ENCODE measurements at places on chromosomes 7 and 10.

- no peak for DNase-seq
Observed at GRCh38 chr10:63618552-63618951, 97.4 kb downstream of the REEP3 start.

DNA sequence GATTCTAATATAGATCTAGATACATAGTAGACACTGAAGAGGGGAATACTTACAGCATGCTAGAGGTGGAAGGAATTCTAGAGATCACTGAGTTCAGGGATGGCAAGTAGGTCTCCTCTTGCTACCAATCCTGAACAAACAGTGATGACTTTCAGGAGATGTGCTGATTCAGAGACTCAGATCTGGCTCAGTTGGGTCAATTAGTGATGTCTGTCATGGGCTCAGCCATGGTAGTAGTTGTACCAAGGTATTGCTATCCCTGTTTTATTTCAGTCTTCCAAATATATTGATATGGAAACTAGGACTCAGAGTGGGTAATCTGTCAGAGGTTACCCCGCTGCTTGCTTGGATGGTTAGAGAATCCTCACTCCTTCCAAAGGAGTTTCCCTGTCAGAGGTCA lies 38.5 kb downstream of the UNC5B start:
- no peak for DNase-seq

GRCh38 chr10:100528921-100529474 lies 673 bp downstream of the NDUFB8 start:
- DNase-seq: no peak

DNA sequence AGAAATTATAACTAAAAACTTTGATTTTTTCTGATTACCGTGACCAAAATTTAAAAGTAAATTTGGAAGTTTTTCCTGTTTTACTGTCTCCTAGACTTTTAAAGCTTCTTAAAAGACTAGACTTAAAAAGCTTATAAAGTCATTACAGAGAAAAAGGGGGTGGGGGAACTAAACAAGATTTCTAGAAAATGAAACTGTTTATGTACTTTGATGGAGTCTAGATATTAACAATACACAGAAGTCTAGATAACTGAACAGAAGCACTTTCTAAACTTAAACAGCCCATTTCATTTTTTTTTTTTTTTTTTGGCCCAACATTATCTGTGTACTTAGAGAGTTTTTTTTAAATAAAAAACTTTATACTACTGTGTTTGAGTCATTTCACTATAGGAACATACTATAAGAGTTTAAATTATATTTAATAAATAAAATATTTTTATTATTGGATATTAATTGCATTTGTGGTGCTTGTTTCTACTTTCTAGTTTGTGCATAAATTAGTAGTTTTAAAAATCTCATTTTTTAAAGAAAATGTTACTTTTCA lies 98.5 kb downstream of the PHTF2 start:
- DNase-seq: no peak

DNA sequence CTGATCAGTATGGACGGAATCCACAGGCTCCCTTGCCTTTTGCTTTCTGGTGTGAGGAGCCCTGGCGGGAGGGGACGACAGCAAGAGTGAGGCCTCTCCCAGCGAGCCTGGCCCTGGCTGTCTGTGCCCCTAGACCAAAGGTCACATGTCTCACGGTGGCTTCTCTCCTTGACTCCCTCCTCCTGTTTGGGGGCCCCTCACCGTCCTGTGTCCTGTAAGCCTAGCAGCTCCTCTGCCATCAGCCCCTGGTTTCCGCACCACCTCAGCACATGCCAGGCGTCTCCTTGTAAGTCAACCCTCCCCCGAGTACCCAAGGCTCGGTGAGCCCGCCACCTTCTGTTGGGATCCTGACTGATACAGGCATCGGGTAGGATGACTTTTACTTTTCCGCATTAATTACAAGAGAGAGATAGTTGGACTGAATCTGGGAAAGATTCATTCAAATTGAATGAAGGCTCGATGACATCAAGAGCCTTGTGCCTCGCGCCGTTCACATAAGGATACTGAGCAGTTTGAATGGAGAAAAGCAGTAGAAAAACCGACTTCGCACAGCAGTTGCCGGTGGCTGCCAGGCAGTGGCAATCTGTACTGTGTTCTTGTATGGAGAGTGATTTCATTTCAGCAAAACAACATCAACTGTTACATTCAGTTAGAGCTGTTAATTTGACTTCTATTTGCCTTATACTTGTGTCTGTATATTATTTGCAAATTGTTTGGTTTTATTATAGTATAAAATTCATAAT lies 119.8 kb downstream of the XRCC2 start:
- no peak for DNase-seq

DNA sequence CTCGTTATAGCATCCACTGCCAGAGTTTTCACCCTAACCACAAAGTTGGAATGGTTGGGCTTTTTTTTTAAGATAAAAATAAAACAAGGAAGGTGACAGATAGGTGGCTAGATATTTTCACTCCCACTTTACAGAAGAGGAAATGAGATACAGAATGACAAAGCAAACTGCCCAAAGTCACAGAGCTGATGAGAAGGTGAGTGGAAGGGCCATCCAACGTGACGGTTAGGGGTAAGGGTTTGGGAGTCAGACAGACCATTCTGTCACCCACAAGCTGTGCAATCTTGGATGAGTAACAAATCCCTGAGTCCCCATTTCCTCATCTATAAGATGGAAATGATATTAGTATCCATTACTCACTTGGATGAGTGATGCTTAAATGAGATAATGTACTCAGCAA lies 106.9 kb upstream of the PDLIM1 start:
- no peak for DNase-seq

DNA sequence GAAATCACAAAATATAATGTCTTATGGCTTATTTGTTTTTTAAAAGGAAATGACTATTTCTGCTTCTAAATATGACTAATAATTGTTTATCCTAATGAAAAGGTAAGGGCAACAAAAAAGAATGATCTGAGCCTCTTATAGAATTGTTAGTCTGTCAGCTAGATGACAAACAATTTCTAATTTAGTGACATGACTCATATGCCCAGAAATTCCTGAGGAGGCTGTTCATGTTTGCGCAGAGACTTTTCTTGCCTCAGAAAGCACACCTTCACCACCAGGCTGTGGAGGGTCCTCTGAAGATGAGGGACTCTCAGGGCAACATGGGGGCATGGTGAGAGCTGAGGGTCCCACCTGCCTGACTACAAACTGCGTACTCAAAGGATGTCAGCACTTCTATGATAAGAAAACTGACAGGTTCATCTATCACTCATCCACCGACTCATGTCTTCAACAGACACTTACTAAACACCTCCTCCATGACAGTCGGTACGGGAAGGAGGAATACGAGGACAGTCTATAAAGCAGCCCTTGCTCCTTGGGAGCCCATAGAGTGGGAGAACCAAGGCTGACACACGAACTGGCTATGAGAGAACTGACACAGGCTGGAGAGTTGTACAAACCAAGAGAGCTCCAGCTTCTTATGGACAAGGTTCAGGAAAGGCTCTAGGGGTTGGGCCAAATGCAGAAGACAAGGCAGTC lies 102.0 kb downstream of the PKD1L1 start:
- no peak for DNase-seq

GRCh38 chr10:30176776-30177533 lies 117.6 kb upstream of the JCAD start:
- no peak for DNase-seq

DNA sequence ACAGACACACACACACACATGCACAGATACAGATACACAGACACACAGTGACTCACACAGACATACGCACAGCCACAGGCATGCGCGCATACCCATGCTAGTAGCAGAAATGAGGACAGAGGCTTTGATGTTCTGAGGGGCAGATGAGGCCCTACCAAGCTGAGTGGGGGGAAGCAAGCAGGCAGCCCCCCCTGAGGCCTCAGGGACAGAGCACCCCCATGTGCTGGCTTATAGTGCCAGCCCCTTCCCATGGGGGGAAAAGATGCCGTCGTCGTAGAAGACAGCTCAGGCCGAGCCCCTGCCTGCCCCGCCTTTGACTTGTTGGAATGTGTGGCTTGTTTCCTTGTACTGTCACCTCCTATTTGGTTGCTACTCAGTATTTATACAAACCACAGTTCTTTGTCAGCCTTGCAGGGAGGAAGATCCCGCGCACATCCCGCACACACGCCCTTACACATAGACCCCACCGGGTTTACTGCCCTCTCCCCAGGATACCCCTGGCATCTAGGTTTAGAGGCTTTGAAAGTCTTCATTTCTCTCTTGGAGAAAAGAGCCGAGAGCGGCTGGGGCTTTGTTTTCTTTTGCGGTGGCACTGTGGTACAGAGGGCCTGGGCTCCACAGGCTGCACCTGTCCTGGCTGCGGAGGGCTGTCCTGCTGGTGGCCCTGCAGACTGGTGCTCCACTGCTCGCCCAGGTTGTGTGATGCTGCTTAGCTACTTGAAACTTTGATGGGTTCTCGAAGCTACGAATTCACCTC lies 112.5 kb downstream of the DOCK1 start:
- no peak for DNase-seq

DNA sequence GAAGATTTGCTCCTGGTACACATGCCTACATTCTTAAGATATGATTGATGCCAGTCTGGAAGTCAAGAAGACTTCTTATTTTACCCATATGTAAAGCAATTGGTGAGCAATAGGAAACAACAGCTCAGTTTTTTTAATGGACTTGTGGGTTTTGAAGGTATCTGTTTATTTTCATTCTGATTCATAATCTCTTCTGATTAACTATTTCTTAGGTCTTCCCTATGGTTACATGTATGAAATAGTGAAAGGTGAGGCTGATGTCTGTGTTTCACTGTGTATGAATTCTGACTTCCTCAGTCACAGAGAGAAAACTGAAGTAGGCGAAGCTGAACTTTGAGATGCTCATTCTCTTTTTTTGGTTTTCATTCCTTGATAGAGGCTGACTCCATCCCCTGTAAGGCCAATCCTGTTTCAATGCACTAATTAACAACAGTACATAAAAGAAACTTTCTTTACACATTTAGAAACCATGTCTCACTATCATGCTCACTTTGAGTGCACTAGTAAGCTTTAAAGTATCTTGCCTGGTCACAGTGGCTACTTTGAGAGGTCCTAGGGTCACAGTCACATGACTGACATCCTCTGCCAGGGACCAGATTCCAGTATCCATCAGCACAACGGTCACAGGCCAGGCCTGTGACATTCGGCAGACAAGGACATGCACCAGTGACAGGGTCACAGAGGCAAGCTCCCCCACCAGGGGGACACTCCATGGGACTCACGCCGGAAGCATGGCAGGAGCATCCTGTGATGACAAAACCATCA lies 59.5 kb upstream of the LAMB1 start:
- no peak for DNase-seq

GRCh38 chr10:61733358-61733940 lies 70.7 kb downstream of the CABCOCO1 start:
- no peak for DNase-seq

DNA sequence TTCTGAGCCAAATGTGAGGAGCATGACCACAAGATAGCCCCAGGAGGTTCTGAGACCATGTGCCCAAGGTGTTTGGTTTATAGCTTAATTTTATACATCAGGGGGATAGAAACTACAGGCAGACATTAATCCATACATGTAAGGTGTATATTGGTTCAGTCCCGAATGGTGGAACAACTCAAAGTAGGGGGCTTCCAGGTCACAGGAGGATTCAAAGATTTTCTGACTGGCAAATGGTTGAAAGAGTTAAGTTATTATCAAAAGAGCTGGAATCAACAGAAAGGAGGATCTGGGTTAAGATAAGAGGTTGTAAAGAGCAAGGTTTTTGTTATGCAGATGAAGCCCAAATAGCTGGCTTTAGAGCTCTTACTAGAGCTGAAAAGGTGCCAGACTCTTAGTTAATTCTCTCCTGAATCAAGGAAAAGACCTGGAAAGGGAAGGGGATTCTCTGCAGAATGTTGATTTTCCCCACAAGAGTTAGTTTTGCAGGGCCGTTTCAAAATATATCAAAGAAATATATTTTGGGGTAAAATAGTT lies 640.0 kb downstream of the IPMK start:
- no peak for DNase-seq

- DNase-seq: peak; percentile 76
Observed at GRCh38 chr7:101743241-101743994, 74.0 kb upstream of the CUX1 start.

- DNase-seq: no peak
Observed at GRCh38 chr7:100859856-100860255, 7.3 kb upstream of the TRIP6 start.

DNA sequence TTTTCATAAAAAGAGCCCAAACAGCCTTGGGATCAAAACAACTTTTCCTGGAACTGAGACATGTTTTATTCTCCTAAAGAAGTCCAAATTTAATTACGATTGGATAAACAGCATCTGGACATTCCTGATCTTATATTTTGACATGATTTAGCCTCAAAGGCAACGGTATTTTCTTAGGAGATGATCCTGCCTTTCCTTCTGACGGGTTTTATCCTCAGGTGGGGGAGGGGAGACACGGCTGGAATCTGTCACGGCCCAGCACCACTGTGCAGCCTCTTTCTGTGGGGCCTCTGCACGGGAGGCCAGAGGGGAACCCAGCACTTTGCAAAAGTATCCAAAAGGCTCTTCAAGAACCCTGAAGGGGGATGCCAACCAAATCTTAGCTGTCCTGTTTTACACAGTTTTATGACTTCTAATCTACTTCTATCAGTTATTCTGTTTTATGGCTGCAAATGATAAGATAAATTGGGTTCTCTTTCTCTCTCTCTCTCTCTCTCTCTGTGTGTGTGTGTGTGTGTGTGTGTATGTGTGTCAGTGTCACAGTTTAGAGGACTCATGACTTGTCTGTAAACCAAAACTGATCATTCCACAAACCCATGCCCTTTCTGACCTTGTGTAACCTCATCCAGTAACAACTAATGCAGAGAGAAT lies 321.1 kb upstream of the NPVF start:
- no peak for DNase-seq

DNA sequence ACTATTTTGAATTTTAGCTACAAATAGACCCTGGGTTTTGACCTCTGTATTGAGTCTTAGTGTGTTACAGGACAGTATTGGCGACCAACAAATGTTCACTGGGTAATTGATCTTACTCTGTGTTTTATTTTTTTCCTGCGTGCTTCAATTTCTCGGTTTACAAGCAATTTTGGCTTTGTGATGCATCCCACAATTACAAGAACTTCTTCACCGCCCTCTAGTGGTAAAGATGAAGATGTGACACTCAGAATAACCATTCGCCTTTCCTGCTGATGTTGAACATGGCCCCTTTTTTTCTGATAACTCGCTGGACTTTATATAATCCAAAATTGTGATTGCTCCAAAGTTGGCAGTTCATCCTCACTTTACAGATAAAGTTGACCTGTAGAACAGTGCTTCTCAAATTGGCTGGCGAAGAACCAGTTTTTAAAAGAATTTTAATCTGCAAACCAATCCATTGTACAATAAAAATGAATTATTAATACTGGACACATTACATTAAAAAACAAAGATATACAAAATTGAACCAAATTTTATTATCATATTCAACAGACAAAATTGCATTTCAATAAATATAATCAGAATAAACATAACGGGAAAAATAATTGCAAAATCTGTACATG lies 20.2 kb upstream of the SMC3 start:
- no peak for DNase-seq
